Cerebellar nuclear complex (tissue), 1 donor: ENCODE measurements at places on chromosomes 1 and 21.

DNA sequence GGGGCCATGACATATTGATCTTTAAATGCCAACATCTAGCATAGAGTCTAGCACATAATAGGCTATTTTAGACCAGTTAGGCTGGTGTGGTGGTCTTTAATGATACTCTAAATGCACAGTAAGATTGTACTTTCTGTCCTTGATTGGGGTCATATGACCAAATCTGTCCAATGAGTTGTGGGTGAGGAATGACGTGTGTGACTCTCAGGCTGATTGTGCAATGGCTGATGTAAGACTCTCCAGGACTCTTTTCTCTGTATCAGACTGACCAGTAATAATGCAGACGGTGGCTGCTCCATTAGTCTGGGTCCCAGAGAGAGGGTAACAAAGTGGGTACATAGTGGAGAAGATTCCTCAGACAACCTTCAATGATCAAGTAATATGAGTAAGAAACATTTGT lies 541.6 kb upstream of the CAMK1G start:
- no peak for DNase-seq

GRCh38 chr1:248802454-248802853 lies 23.3 kb downstream of the SH3BP5L start:
- no peak for DNase-seq

- DNase-seq = no peak
Observed at GRCh38 chr1:100883963-100884362, 10.7 kb downstream of the EXTL2 start.

GRCh38 chr1:172699111-172699510 lies 40.2 kb downstream of the FASLG start:
- no peak for DNase-seq

GRCh38 chr1:170664828-170665612 lies 1.1 kb downstream of the PRRX1 start:
- DNase-seq = no peak

DNA sequence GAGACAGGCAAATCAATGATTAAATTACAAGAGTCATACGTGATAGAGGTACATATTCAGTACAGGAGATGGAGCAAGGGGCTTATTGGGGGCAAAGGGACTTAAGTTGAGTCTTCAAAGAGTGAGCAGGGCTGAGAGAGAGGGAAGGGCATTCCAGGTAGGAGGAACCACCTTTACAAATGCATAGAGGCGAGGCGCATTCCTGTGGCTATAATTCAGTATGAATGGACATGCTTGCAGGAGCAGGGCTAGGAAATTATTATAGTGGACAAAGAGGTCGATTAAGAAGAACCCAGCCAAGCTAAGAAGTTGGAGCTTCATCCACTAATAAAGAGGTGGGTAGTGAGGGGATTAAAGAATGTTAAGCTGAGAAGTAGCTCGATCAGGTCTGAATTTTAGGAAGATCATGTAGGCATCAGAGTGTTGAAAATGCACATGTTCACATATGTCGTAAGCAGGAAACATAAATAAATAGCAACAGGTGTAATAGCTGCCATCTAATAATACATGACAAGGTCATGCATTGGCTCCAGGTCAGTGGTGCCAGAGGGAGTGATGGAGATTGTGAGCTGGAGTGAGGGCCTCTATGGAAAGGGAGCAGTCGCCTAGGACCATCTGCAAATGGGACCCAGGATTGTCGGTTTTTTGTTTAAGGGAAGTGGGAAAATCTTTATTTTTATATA lies 12.0 kb upstream of the HNRNPU start:
- no peak for DNase-seq

DNA sequence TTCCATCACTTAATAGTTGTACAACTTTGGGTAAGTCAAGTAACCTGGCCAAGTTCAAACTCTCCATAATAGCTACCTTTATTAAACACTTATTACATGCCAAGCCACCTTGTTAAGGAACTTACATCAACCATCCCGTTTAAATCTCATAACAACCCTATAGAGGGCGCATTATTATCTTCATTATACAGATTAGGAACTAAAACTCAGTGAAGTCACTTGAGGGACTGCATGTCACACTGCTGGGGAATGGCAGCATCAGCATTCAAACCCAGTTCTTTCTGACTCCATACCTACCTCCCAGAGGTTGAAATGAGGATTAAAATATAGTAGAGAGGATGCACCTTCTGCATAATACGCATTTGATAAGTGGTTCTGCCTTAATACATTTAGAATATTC lies 47.1 kb upstream of the PLA2G2C start:
- DNase-seq = no peak

DNA sequence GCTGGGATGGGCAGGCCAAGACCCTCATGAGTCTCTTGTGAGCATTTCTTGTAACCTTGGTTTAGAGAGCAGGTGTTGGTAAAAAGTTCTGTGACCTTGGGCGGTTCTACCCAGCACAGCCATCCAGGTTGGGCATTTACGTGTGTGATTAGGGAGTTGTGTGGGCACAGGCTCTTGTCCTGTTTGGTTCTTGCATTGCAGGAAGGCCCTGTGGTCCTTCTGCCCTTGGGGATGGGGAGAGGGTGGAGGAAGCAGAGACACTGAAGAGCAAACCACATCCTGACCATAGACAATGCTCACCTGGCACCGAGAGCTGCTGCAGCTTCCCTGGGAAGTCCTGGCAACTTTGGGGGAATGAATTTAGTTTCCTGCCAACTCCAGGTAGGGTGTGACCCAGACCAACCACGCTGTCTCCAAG lies 25.6 kb downstream of the RNF187 start:
- no peak for DNase-seq

DNA sequence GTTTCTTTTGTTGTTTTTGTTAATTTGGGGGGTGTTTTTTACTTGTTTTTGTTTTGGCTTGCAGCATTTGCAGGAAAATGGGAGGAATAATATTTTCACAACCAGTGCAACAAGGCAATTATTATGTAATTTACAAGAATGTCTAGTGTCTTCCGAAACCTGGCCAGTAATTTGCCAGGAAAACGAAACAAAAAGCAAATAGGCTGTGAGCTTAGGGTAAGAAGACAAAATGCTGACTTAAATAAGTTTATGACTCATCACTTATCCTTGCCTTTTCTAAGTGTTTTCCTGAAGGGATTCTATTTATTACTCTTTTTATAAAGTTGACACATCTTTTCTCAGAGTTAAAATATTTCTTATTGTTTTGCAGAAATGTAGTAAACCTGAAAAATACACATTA lies 49.8 kb downstream of the KCNT2 start:
- no peak for DNase-seq
